GM13976 (cell line): ENCODE measurements at places on chromosomes 4 and X.

GRCh38 chr4:139558235-139559088, 2.4 kb upstream of the SETD7 start:
- no peak for DNase-seq

- no peak for DNase-seq
Observed at GRCh38 chr4:178280362-178280761, 838.1 kb upstream of the AGA start.

DNA sequence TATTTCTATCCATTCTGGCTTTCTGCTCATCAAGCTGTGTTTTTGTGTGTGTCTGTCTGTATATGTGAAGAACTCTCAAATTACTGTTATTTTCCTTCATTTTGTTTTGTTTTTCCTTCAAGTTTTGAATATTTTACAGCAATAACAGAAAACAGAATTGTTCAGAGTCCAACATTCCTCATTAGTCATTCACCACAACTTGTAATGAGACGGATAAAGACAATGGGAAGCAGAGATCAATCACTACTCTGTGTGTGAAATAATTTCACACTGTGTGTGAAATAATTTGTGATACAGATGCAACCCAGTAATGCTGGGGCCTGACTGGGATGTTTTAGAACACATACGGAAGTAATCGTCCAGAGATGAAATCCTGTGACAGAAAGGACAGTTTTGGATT, 55.2 kb downstream of the HPGD start:
- DNase-seq = no peak

GRCh38 chr4:128862608-128863311, 53.3 kb downstream of the JADE1 start:
- peak; percentile 71 for DNase-seq

GRCh38 chr4:140103676-140104075, 50.3 kb downstream of the MAML3 start:
- no peak for DNase-seq

- DNase-seq = no peak
Observed at GRCh38 chr4:20574986-20575385, 125.3 kb upstream of the PACRGL start.

GRCh38 chr4:153628796-153629315, 55.2 kb upstream of the TLR2 start:
- DNase-seq = no peak

GRCh38 chr4:135900956-135901355, 1631.3 kb downstream of the PCDH18 start:
- DNase-seq = no peak

GRCh38 chr4:44583393-44583792, 68.0 kb downstream of the YIPF7 start:
- DNase-seq = peak; percentile 9

DNA sequence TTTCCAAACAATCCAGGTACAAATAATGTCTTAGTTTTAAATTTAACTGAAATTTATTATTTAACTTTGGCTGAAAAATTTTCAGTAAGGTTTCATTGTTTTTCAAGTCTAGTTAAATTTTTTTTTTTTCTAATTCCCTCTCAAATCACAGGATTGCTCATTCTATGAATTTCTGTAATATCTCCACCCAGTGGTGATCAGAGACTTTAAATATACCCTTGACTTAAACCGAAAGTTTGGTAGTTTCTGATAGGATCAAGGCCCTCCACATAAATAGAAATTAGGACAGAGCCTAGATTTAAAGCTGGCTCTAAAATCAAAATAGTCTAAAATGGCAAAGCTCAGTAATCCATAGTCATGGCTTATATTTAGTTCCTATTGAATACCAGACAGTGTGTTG, 175.4 kb downstream of the TBCK start:
- DNase-seq = no peak

- no peak for DNase-seq
Observed at GRCh38 chrX:48451708-48452107, 18.4 kb downstream of the SLC38A5 start.

- DNase-seq = no peak
Observed at GRCh38 chr4:52892880-52893279, 30.8 kb downstream of the RASL11B start.

GRCh38 chrX:78822157-78822690, 74.7 kb downstream of the LPAR4 start:
- DNase-seq = no peak

GRCh38 chr4:176805155-176805554, 12.4 kb upstream of the VEGFC start:
- DNase-seq = no peak

GRCh38 chrX:105297041-105297440, 76.5 kb upstream of the TEX13A start:
- DNase-seq = no peak

- no peak for DNase-seq
Observed at GRCh38 chr4:174912919-174913543, 5.1 kb upstream of the ADAM29 start.

DNA sequence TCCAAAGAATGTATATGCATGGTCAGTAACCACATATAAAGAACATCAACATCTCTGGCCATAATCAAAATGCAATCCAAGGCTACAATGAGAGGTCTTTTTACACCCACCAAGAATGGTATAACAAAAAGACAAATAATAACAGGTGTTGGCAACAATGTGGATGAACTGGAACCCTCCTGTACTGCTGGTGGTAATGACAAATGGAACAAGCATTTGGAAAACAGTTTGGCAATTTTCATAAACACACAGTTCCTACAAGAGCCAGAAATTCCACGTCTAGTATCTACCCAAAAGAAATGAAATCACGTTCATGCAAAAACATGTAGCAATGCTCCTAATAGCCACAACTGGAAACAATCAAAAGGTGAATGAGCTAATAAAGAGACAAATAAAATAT, 11.7 kb downstream of the UGT2B4 start:
- no peak for DNase-seq

DNA sequence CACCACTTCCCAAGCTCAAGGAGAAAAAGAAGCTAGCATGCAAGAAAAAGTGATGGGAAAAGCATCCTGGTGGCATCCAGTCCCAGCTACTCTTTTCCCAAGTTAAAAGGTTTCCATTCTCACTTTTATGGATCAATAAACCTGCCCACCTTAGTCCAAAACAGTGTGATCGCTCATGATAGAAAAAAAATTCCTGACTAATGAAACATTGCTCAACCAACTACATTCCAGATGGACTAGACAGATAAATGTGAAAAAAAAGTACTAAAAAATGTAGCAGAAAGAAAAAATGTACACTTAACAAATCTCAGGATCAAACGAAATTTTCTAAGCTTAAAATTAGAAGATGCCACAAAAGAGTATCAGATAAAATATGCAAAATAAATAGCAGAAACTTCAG, 312.2 kb downstream of the TMA16 start:
- no peak for DNase-seq

GRCh38 chr4:16817286-16817685, 81.2 kb downstream of the LDB2 start:
- DNase-seq = no peak

- no peak for DNase-seq
Observed at GRCh38 chr4:30789219-30789671, 69.1 kb downstream of the PCDH7 start.

DNA sequence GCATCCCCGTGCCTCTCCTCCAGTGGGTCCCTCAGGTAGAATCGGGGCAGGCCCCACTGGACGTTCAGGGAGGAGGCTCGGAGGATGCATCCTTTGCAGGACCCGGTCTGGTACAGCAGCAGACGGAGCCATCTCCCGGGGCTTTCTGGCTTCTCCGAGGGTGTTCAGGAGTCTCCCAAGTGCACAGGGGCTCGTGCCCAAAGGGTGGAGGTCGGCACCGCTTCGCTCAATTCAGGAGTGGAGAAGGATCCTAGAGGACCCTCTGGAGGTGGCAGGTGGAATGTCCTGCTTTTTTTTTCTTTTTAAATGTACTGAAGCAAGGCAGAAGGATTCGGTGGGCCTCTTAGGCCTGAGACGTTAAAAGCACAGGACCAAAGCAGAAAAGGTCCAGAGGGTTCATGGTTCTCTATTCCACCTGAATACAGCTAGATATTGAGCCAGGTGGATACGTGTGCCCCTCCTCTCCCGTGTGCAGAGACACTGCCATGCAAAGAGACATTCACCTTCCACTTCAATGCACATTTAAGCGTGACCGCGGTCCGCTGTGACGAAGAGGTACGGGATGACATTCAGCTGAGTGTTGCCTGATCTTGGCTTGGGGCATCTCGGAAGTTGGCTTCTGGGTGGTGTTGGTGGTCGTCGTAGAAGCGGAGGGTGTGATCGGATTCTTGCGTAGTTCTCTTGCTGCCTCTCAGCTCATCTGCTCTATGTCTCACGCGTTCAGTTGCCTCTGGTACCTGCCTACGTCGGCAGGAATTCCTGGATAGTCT, 281.2 kb upstream of the AGTR2 start:
- no peak for DNase-seq

GRCh38 chrX:121496966-121497365, 449.6 kb downstream of the GLUD2 start:
- DNase-seq = no peak

GRCh38 chrX:38654302-38654701, 93.0 kb downstream of the TSPAN7 start:
- no peak for DNase-seq

DNA sequence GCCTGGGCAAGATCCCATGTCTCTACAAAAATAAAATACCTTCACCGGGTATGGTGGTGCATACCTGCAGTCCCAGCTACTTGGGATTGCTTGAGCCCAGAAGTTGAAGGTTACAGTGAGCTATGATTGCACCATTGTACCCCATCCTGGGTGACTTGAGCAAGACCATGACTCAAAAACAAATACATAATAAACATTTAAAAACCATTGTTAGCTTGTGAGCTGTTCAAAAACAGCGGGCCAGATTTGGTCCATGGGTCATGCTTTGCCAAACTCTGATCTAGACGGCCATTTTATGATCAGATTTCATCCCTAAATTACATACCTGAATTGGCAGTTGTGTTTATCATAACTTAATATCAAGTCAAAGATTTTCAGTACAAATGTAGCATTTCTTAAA, 76.0 kb upstream of the GPM6B start:
- no peak for DNase-seq

- DNase-seq = no peak
Observed at GRCh38 chr4:39025552-39026085, 6.6 kb downstream of the TMEM156 start.

DNA sequence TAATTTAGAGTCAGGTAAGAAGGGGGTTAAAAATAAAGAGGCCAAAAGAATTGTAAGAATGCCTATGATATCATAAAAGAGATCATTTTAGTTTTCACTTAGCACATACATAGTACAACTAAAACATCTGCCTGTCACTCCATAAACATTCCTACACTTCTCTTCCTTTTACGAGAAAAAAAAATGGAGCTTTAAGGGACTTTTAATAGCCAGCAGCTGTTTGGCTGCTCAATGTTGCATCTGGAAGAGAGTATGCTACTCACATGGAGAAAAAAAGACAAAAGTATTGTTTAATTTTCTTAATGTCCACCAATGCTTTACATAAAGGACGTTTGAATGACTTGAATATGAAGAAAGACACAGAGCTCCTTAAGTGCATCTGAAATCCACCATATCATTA, 48.7 kb upstream of the TNIP3 start:
- DNase-seq = no peak
